Left lung (tissue), 14 donors: ENCODE measurements at places on chromosomes 13 and 19. TPM values are rescaled to one million over a fixed set of nuclear protein-coding genes. Genes with fewer than 3 reads are reported as not detected.

- H3K27me3 ChIP-seq: no peaks in the 10 kb centered on the region
- no peak overlapping the region for H3K27ac ChIP-seq
- no peaks in the 10 kb centered on the region for H3K36me3 ChIP-seq
- H3K4me3 ChIP-seq: no peak overlapping the region
Observed at GRCh38 chr13:77544355-77544754, 8.8 kb downstream of the SCEL start.

DNA sequence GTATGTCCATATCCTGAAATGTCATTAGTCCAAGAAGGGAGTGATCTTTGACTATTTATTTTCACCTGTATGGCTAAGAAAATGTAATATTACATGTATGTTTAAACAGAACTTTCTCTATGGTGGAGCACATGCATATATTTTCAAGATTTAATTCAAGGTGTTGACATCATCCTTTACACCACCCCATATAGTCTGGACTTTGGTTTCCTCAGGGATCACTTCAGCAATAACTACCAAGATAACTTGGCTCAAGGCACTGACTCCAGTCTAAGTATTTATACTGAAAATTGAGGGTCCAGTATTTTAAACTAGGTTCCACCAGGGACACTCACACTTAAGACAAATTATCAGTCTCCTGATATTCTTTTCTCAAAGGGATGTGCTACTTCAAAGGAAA lies 660.6 kb downstream of the EFNB2 start:
- no peak for DNase-seq
- H3K4me1 ChIP-seq: no peaks in the 10 kb centered on the region
- H3K4me3 ChIP-seq: no peak overlapping the region
- no peaks in the 10 kb centered on the region for H3K27me3 ChIP-seq
- H3K36me3 ChIP-seq: no peaks in the 10 kb centered on the region
- no peak overlapping the region for H3K27ac ChIP-seq

GRCh38 chr19:1254081-1254527 lies 5.7 kb downstream of the MIDN start:
- H3K27ac ChIP-seq: peak overlapping the region; percentile 97
- H3K36me3 ChIP-seq: peaks cover 9% of the 10 kb centered on the region
- H3K4me3 ChIP-seq: peak overlapping the region; percentile 78
- no peaks in the 10 kb centered on the region for H3K27me3 ChIP-seq
- H3K4me1 ChIP-seq: peaks cover 66% of the 10 kb centered on the region
- peak; percentile 52 for DNase-seq

- no peak overlapping the region for H3K27ac ChIP-seq
- no peak for DNase-seq
- H3K4me1 ChIP-seq: no peaks in the 10 kb centered on the region
- no peak overlapping the region for H3K4me3 ChIP-seq
Observed at GRCh38 chr13:80551650-80552497, 210.9 kb upstream of the SPRY2 start.

GRCh38 chr19:50701367-50701985 lies 18.1 kb downstream of the SHANK1 start:
- no peaks in the 10 kb centered on the region for H3K4me1 ChIP-seq
- H3K27me3 ChIP-seq: no peaks in the 10 kb centered on the region
- no peak overlapping the region for H3K4me3 ChIP-seq
- no peak for DNase-seq

- H3K27me3 ChIP-seq: peaks cover 88% of the 10 kb centered on the region
- H3K4me3 ChIP-seq: no peak overlapping the region
- H3K27ac ChIP-seq: no peak overlapping the region
- H3K4me1 ChIP-seq: peaks cover 1% of the 10 kb centered on the region
- no peak for DNase-seq
- H3K36me3 ChIP-seq: no peaks in the 10 kb centered on the region
Observed at GRCh38 chr19:4589579-4590410, 30.3 kb upstream of the SEMA6B start.

- H3K27ac ChIP-seq: no peak within 1 kb of the TSS
- no peak for DNase-seq
- no peaks in the 10 kb centered on the region for H3K36me3 ChIP-seq
- H3K27me3 ChIP-seq: peaks cover 97% of the 10 kb centered on the region
- H3K4me1 ChIP-seq: peaks cover 11% of the 10 kb centered on the region
Observed at GRCh38 chr13:78603240-78603957, at the start of gene POU4F1. Gene POU4F1 (minus strand): TSS chr13:78603552. CDS start chr13:78603326, 226 bp downstream.

DNA sequence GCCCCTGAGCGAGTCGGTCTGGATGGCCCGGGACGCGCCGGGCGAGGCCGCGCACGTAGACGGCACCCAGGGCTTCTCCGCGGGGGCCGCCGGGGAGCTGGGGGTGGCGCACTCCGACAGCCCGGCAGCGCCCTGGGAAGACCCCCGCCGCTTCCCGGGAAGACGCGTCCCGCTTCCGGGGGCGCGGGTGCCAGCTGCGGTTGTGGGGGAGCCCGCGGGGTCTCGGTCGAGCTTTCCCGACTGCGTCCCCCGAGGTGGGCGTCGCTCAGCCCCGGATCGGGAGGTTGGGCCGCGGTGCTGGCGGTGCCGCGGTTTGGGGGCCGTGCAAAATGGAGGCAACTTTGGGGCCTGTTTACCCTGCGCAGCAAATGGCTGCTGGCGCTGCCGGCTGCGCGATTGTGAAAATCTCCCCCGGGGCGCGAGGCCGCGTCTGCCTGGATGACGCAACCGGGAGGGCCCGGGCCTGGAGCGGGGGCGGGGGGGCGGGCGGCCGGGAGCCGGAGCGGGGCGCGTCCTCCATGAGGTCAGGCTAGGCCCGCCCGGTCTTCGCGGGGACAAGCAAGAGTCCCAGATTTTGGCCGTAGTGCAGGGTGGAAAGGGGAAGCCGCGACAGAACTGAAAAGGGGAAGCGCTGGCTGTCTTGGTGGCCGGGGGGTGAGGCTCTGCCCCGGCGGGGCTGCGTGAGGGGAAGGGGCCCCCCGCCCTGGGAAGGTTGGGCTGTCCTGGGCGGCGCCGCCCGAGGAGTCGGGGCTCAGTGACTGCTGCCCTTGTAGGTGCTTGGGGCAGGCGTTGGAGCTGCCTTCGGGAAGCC lies 11.3 kb downstream of the PEAK3 start:
- peak overlapping the region; percentile 99 for H3K4me3 ChIP-seq
- no peaks in the 10 kb centered on the region for H3K27me3 ChIP-seq
- H3K27ac ChIP-seq: peak overlapping the region; percentile 99
- peak; percentile 68 for DNase-seq
- H3K4me1 ChIP-seq: peaks cover 80% of the 10 kb centered on the region

DNA sequence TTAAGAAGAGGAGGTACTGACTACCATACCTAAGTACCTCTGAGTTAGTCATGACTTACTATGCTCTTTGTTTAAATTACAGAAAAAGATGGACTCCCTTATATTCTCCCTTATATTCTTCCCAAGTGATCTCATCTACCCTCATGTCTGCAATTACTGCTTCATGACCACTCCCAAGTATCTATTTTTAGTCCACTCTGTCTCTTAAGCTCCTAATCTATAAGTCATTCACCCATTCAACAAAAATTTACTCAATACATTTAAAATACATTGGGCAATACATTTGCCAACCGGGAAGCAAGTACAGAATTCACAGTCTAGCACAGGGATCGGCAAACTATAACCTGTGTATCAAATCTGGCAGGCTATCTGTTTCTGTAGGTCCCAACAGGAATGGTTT lies 42.6 kb downstream of the KPNA3 start:
- no peaks in the 10 kb centered on the region for H3K27me3 ChIP-seq
- H3K27ac ChIP-seq: no peak overlapping the region
- H3K4me3 ChIP-seq: no peak overlapping the region
- H3K4me1 ChIP-seq: peaks cover 10% of the 10 kb centered on the region
- peaks cover 16% of the 10 kb centered on the region for H3K36me3 ChIP-seq

DNA sequence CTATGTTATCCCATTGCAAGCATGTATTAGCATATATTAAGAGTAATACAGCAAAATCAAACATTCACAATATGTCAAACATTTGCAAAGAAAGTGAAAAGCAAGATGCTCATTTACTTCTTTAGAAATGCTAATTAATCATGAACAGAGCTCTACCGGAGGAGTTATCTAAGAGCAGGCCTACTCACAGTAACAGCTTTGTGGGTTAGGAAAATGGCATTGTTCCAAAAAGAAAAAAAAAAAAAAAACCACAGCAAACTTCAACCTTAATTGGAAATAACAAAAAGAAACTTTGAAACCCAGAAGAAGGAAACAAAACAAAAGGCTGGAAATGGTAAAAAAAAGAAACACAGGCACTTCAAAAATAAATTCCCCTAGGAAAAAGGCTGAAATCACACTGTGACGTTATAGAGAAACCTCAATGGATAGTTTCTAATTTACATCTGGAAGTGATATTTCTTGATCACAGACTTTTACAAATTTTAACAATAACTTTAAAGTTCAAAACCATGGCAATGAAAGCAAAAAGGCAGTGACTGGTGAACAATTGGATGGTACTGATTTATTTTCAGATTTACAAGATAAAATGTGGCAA lies 1236.8 kb upstream of the SPRY2 start:
- H3K27ac ChIP-seq: no peak overlapping the region
- H3K27me3 ChIP-seq: no peaks in the 10 kb centered on the region
- DNase-seq: no peak
- no peaks in the 10 kb centered on the region for H3K4me1 ChIP-seq
- H3K4me3 ChIP-seq: no peak overlapping the region

DNA sequence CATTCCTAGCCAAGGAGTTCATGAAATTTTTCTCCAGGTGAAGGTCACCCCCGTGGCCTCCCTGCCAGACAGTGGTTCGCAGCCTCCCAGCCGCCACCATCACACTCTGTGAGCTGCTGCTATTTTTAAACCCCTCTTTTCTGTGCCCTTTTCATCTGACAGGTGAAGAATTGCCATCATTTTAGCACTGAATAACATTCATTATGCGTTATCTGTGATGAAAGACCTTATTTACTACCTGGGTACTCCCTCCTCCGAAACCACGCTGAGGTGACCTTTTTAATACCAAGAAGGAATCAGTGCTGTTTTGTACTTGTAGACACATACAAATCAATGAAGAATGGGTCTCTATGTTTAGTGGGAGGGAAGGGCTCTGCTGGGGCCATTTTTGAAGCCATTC lies 148.9 kb upstream of the GPR12 start:
- H3K4me3 ChIP-seq: no peak overlapping the region
- H3K36me3 ChIP-seq: no peaks in the 10 kb centered on the region

DNA sequence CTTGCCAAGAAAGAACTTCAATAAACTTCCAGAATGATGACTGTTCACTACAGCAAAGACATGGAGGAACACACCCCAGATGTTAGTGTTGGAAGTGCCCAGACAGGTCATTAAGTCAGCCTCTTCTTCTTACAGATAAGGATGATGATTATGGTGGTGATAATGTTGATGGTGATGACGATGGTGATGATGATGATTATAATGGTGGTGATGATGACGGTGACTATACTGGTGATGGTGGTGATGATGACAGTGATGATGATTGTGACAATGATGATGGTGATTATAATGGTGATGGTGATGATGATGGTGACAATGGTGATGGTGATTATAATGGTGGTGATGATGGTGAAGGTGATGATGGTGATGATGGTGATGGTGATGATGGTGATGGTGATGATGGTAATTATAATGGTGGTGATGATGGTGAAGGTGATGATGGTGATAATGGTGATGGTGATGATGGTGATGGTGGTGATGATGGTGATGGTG lies 8.4 kb downstream of the C13orf46 start:
- no peaks in the 10 kb centered on the region for H3K36me3 ChIP-seq
- no peak overlapping the region for H3K27ac ChIP-seq
- H3K27me3 ChIP-seq: no peaks in the 10 kb centered on the region
- no peaks in the 10 kb centered on the region for H3K4me1 ChIP-seq
- no peak overlapping the region for H3K4me3 ChIP-seq

DNA sequence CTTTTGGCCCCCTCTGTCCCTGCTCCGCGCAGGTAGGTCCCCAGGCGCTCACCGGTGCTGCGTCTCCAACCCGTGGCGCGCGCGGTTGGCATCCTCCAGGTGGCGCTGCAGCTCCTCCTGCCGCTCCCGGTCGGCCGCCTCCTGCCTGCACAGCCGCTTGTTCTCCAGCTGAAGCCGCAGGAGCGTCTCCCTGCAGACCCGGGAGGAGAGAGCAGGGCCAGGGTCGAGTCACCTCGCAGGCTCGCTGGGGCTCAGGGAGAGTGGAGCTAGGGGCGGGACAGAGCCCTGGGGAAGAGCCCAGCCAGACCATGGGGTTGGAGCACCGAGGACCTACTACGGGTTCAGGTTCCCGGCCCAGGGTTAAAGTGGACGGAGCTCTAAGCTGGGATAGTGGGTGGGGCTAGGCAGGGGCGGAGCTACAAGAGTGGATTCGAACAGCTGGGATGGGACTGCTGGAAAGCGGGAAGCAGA lies 9.3 kb downstream of the HOOK2 start:
- no peak overlapping the region for H3K4me3 ChIP-seq
- H3K36me3 ChIP-seq: no peaks in the 10 kb centered on the region
- H3K27me3 ChIP-seq: no peaks in the 10 kb centered on the region
- H3K4me1 ChIP-seq: peaks cover 22% of the 10 kb centered on the region

DNA sequence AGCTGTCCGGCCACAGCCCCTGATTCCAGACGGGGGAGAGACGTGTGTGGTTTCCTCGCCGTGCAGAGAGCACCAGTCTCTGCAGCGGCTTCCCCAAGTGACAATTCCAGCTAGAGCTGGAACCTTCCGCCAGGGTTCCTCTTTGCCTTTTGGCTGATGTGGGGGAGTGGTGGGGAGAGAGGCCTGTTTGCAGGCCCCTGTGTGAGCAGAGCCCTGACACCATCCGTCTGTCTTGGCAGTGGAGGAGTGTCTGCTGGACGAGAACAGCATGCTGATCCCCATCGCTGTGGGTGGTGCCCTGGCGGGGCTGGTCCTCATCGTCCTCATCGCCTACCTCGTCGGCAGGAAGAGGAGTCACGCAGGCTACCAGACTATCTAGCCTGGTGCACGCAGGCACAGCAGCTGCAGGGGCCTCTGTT lies 25.0 kb downstream of the LAMP1 start:
- no peak overlapping the region for H3K27ac ChIP-seq
- peak; percentile 80 for DNase-seq
- no peaks in the 10 kb centered on the region for H3K36me3 ChIP-seq
- H3K4me1 ChIP-seq: no peaks in the 10 kb centered on the region

- H3K4me1 ChIP-seq: no peaks in the 10 kb centered on the region
- no peak overlapping the region for H3K4me3 ChIP-seq
- H3K36me3 ChIP-seq: no peaks in the 10 kb centered on the region
- no peaks in the 10 kb centered on the region for H3K27me3 ChIP-seq
- no peak overlapping the region for H3K27ac ChIP-seq
Observed at GRCh38 chr19:29927944-29928625, 14.0 kb upstream of the URI1 start.

DNA sequence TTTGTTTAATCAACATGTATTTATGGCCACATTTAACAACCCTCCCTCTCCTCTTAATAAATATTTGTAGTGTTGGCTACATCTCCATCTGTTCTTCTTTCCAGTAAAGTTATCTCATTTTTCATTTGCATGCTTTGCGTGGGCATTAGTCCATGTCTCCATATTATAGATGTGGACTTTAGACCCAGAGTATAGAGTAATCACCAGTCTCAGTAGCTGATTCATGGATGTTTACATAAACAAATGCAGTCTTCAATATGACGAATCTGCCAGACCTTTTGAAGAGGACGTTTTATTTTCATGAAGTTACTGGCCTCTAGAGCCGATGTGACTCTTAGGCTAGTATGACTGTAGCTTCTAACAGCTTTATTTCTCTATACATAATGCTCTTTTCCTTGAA lies 1546.2 kb downstream of the OLFM4 start:
- no peak for DNase-seq
- H3K4me1 ChIP-seq: no peaks in the 10 kb centered on the region
- H3K4me3 ChIP-seq: no peak overlapping the region

The AZU1 gene
- total RNA-seq: 1.3 TPM

The KLK6 gene
- not detected for total RNA-seq

The ZNF419 gene
- 9.8 TPM for total RNA-seq

The VSTM1 gene
- total RNA-seq: 0.44 TPM

The CEACAM1 gene
- total RNA-seq: 24.0 TPM

The ZFP36 gene
- 165 TPM for total RNA-seq

The ZIM2 gene
- total RNA-seq: 0.12 TPM

The ADGRE3 gene
- 0.84 TPM for total RNA-seq

The ANO8 gene
- total RNA-seq: 18.0 TPM

The COL5A3 gene
- 21.9 TPM for total RNA-seq
